ENCODE measurements at places on chromosomes 2 and 18. TPM values are rescaled to one million over a fixed set of nuclear protein-coding genes. Genes with fewer than 3 reads are reported as not detected.

The CHST9 gene
- total RNA-seq, result 56.9 TPM

The DDX1 gene
- total RNA-seq, result 99.7 TPM

The SAG gene
- not detected for total RNA-seq

The SP5 gene
- total RNA-seq, result 0.73 TPM

The SPIRE1 gene
- total RNA-seq, result 98.6 TPM

The POTEJ gene
- not detected for total RNA-seq

The OLA1 gene
- total RNA-seq, result 102 TPM

The ALPG gene
- total RNA-seq, result not detected

The ATP5MC3 gene
- 209 TPM for total RNA-seq

The RIT2 gene
- total RNA-seq, result not detected

The REV1 gene
- 49.0 TPM for total RNA-seq

The TWIST2 gene
- total RNA-seq, result not detected

The MEIS1 gene
- 11.5 TPM for total RNA-seq

The MCEE gene
- 18.7 TPM for total RNA-seq

The IHH gene
- total RNA-seq, result 9.0 TPM

The SYT4 gene
- total RNA-seq, result not detected

The UGT1A6 gene
- 116 TPM for total RNA-seq

The AMER3 gene
- total RNA-seq, result not detected

The IL1A gene
- 6.4 TPM for total RNA-seq

The DTNA gene
- 10.9 TPM for total RNA-seq

The FAM237A gene
- not detected for total RNA-seq

The ANKRD30B gene
- not detected for total RNA-seq

The DUSP11 gene
- total RNA-seq, result 19.1 TPM

The LOXHD1 gene
- total RNA-seq, result not detected

The SULT1C4 gene
- not detected for total RNA-seq

The UGT1A10 gene
- 120 TPM for total RNA-seq

The NAT8 gene
- total RNA-seq, result not detected

The SLC23A3 gene
- 4.4 TPM for total RNA-seq

The COL4A4 gene
- total RNA-seq, result 19.4 TPM

The MC5R gene
- total RNA-seq, result not detected

The CTNNA2 gene
- not detected for total RNA-seq

The PDE6D gene
- 25.8 TPM for total RNA-seq

The PFN4 gene
- 0.64 TPM for total RNA-seq

The ERICH2 gene
- 2.4 TPM for total RNA-seq

The KCNG3 gene
- 0.73 TPM for total RNA-seq

The TGFA gene
- total RNA-seq, result 104 TPM

The CPLX4 gene
- not detected for total RNA-seq

The PTPN2 gene
- 58.1 TPM for total RNA-seq

The CPO gene
- total RNA-seq, result 0.40 TPM

The CKAP2L gene
- 42.5 TPM for total RNA-seq

The ALLC gene
- not detected for total RNA-seq

The POTEI gene
- not detected for total RNA-seq

The NIFK gene
- 95.2 TPM for total RNA-seq

The BMP10 gene
- not detected for total RNA-seq

The CD28 gene
- total RNA-seq, result not detected

The ANO7 gene
- total RNA-seq, result 8.0 TPM

The GRHL1 gene
- total RNA-seq, result 11.7 TPM

The ACTG2 gene
- total RNA-seq, result not detected

The CAMKMT gene
- total RNA-seq, result 20.6 TPM

The POLR1B gene
- 36.9 TPM for total RNA-seq

The ANKRD30BL gene
- not detected for total RNA-seq

The CD8B gene
- total RNA-seq, result not detected

The RAB31 gene
- 1.9 TPM for total RNA-seq

The PRKAG3 gene
- not detected for total RNA-seq
